ENCODE measurements at places on chromosomes 1 and 21.

DNA sequence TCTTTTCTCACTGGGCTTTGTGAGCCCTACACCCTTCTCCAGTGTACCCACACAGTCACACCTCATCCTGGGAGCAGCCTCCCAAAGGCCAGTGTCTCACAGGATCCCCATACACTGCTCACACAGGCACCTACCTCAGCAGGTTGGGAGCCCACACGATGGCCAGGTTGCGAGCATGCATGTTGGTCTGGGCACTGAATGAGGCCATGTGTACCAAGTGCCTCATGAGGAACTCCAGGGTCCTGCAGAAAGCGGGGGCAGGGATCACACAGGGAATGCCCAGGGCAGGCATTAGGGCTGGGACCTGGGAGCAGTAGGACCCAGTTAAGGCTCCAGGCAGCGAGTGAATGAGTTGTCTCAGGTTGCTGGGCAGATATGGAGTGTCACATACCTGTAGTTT is 8.5 kb upstream of the USF1 start:
- DNase-seq: no peak

- DNase-seq: no peak
Measured at GRCh38 chr1:210629276-210629675, 300.6 kb downstream of the HHAT start.

DNA sequence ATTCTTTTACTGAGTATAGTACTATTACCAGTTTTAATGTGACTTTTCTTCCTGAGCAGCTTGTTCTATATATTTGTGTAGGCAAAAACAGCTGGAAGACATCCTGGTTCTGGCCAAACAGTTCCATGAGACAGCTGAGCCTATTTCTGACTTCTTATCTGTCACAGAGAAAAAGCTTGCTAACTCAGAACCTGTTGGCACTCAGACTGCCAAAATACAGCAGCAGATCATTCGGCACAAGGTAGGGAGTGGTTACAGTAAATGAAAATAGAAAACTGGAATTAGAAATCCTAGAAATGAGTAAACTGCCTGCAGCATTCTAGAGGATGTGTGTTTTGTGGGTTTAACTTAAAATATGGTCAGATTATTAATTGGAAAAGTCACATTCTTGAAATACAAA is 64.1 kb upstream of the BMP8A start:
- no peak for DNase-seq

- DNase-seq: no peak
Measured at GRCh38 chr21:43900690-43901089, 35.7 kb downstream of the AGPAT3 start.

GRCh38 chr1:15330028-15330427 is 79.7 kb upstream of the EFHD2 start:
- no peak for DNase-seq

GRCh38 chr1:241816008-241816407 is 32.0 kb upstream of the EXO1 start:
- DNase-seq: no peak

GRCh38 chr1:54604572-54605370 is 18.6 kb downstream of the FAM151A start:
- peak; percentile 23 for DNase-seq

DNA sequence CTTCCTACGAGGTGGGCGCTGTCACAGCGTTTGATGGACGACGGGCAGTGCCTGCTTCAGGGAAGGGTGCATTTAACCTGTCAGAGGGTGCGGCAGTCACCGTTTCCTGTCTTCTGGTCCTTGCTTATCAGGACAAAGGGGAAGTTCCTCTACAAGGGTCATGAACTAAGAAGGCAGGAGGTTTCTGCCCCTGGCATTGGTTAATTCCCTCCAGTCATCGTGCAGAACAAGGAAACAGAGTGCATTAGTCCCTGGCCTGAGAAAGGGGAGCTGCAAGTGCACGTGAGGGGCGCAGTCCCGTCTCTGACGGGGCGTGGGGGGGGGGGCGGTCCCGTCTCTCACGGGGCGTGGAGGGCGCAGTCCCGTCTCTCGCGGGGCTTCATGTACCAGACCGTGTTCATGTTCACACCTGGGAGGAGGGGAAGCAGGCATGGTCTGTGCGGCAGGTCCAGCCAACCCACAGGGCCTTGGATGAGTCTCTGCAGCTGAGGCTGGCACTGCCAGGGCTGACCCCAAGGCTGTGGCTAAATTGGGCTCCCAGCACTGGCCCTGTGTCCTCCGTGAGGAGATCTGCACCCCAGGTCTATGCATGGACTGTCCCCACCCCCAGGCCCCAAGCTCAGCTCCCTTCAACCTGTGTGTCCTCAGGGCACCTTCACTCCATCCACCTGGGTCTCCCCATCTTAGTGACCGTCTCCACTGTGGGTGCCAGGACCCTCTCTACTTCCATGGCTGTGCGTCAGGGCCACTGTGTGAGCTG is 89.2 kb upstream of the COL6A1 start:
- no peak for DNase-seq

DNA sequence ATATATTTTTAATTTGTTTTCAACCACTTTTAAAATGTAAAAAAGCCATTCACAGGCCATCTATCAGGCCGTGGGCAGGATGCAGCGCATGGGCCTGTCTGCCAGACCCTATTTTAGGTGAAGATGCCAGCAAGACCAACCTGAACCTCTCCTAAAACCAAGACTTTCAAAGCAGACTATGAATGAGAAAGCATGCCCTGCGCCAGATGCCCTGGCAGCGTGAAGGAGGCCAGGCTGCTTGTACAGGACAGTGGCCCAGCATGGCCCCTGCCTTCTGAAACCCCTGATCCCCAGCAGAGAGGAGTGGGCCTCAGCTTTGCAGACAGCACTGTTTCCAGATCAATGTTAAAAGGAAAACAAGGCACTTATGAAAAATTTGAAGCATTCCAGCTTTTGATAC is 31.6 kb downstream of the WDR4 start:
- DNase-seq: no peak

DNA sequence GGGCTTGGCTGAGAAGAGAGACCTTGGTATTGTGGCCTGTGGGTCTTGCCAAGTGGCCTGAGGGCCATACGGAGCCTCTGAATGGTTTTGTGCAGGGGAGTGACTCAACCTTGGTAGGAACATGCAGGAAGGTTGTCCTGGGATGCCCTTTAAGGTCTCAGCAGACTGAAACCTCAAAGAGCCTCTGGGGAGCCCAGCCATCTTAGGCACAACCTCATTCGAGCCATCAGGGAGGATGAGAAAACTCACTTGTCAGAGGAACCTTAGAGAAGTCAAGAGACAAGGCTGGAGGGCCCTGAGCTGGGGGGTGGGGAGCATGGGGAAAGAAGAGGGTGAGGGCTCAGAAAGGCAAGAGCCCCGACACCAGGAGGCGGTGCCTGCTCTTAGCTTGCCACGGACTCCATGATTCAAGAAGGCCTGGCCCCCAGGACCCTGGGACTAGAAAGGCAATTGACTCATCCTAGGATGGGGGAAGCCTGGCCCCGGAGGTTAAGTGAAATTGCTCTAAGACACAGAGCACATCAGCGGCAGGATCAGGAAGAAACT is 13.0 kb downstream of the IFI6 start:
- DNase-seq: no peak

- DNase-seq: no peak
Measured at GRCh38 chr1:47766832-47767740, 230.1 kb downstream of the TRABD2B start.

DNA sequence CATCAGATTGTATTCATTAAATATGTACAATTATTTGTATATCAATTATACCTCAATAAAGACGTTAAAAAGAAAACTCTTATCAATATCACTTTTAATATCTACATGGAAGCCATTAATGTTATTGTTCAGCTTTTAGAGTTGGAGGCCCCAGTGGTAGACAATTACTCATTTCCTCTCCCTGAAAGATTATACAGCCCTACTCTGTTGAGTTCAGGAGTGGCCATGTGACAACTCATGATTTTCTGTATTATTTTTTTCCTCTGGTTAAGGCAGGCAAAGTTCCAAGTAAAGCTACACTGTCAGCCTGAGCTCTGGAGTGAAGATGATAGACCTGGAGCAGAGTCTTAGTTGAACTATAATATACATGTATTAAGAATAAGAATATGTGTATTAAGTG is 247.9 kb upstream of the B3GALT2 start:
- DNase-seq: no peak

DNA sequence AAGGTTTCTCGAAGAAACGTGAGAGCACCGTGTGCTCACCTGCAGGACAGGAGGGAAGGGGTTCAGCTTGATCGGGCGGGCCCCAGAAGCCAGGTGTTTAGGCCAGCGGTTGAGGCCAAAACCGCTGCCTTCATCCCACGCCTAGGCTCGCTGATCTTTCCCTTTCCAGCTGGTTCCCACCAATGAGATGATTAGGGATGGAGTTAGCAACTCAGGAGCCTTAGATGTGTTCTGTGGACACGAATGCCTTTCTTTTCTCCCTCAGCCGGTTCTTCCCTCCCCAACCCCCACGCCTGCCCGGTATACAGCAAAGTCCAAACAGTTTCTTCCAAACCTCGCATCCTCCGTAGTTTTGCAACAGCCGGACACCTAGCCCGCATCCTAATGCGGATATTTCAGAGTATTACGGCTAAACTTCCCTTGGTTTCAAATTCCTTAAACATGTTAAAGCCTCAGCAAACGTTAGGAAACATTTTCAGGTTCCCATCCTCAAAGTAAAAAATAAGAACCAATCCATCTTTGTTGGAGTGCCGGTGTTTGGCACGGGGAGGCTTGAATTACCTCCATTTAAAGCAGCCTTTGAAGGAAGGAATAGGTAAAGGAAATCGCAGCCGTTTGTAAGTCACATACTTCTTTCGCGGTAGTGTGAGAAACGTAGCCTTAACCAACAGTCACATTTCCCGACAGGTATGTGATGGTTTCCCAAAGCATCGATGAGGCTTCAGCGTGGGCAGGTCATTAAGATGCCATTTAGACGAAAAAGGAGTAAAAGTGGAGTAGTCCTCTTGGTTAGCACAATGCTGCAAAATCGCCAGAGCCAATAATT is 1.1 kb downstream of the LRRC8C start:
- peak; percentile 14 for DNase-seq

DNA sequence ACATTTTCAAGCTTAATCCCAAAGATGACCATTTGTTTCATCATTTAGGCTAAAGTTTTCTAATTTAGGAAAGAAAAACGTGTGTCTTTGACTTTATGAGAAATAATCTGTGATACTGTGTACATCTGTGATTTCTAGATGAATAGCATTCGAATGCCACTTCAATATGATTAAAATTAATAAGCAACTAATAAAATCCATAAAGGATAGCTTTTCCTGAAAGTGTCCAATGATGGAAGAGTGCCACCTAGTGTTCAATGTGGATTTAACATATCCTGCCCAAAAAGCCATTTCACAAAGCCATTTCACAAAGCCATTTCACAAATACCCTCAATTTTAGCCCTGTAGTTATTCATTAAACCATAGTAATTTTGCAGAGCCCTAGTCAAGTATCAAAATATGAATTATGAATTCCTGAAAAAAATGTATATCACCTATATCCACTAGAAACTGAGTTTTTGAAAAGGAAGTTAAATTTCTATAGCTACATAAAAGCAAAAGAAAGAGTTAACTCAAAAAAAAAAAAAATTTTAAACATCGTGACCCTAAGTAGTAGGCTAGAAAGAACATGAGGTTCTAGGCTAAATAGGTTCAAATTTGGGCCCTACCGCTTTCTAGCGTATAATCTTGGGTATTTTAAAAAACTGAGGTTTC is 19.1 kb downstream of the NME7 start:
- DNase-seq: peak; percentile 18

DNA sequence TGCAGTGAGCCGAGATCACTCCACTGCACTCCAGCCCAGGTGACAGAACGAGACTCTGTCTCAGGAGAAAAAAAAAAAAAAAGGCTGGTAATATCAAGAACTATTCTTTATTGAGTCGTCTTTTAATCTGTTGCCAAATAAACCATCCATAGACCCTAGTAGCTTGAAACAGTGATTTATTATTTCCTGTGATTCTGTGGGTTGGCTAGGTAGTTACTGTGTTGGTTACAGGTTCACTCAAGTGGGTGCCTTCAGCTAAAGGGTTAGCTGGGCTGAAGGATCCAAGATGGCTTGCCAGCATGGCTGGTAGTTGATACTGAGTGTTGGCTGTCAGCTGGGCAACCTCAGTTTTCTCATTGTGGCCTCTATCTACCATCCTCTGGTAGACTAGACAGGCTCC is 9.2 kb downstream of the TLCD4 start:
- no peak for DNase-seq

DNA sequence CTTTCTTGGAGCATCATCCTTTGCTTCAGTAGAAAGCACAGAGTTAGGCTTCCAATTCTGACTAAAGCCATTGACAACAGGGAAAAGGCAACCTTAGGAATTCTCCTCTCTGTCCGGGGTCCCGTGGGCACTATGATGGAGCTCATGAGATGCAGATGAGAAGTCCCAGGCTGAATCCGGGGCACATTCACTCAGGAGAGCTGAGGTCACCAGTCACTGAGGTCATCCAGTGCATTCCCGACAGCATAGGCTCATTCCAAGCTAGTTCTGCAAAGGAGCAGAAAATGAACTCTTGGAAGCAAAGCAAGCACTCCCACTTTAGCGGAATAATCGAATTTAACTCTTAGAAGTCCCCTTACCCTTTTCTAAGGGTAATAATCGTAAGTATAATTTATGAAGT is 6.8 kb downstream of the CR1 start:
- no peak for DNase-seq

DNA sequence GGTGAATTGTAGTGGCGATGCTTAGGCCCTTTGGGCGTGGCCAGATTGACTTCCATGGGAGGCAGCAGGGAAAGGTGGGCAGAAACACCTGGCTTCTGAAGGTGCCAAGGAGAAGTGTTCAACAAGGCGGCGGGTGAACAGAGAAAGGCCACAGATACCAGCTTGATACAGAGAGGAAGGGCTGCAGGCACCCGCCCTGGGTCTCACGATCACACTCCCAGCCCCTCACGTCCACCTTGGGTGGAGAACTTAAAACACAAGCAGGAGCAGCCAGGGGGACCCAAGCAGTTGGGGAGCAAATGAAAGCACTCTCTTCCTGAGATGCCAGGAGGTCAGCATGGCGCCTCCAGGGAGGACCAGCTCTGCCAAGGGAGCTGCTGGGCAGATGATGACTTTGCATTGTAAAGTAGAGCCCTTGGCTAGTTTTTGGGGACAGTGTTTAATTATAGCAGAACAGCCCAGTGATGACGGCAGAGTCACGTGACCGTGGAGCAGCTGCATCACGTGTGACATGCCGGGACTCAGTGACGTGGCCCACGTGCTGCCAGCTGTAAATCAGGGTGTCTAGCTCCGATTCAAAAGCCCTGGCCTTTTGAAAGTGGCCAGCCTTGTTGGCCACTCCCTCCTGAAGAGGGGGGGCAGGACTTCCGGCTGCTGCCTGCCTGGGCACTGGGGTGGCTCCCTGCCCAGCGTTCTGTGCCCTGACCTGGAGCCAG is 19.0 kb downstream of the SLC37A1 start:
- DNase-seq: peak; percentile 86

DNA sequence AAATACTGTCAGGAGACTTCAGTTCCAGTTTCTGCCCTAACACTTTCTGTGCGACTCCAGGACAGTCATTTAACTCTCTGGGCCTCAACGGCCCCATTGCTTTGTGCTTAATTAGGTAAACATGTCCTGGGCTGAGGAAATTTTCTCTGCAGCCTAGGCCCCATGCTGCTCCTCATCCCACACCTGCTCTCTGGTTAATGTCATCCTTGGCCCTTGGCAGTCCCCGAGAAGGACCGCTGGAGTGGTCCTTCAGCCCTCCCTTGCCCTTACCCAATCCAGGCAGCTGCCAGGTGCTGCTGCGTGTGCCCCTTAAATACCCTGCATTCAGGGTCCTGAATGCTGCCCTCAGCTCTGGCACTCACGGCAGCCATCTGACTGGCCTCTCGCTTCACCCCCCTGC is 18.7 kb downstream of the UBL4B start:
- no peak for DNase-seq

All from SHP77 treated with DMSO at 0.1 percent for 48 hours (cell line).